ENCODE measurements at places on chromosomes 2 and 18.
A peak's percentile ranks its signal among the peaks of the same experiment; 100 is the strongest.

GRCh38 chr2:108988796-108989713 lies at the start of gene EDAR:
Gene EDAR, minus strand, starts transcription at chr2:108989220. Its CDS starts 58,206 bp downstream, at chr2:108931014.
- DNase-seq, result peak; percentile 62

- no peak for DNase-seq
Measured at GRCh38 chr2:71154798-71155197, 24.4 kb downstream of the MPHOSPH10 start.

- DNase-seq, result no peak
Measured at GRCh38 chr18:26421503-26421902, 126.8 kb downstream of the KCTD1 start.

- peak; percentile 31 for DNase-seq
Measured at GRCh38 chr18:76956648-76957047, 134.3 kb downstream of the ZNF236 start.

DNA sequence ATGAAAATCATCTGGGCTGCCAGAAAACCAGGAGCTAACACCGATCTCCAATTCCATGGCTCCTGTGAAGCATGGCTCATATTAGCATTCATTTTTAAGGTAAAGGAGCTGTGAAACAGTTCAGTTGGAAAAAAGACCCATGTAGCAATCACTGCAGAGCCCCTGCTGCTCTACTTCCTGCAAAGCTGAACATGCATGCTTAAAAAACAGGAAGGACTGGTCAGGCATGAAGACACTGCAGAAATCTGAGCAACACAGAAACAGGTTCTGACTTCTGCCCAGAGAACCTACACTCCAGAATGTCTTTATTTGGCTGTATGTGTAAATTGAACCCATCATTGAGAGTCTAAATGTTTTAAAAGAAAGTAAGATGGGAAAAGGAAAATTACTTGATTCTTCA lies 950.6 kb downstream of the DCDC2C start:
- no peak for DNase-seq

- DNase-seq, result no peak
Measured at GRCh38 chr2:234670806-234671205, 173.9 kb upstream of the ARL4C start.

DNA sequence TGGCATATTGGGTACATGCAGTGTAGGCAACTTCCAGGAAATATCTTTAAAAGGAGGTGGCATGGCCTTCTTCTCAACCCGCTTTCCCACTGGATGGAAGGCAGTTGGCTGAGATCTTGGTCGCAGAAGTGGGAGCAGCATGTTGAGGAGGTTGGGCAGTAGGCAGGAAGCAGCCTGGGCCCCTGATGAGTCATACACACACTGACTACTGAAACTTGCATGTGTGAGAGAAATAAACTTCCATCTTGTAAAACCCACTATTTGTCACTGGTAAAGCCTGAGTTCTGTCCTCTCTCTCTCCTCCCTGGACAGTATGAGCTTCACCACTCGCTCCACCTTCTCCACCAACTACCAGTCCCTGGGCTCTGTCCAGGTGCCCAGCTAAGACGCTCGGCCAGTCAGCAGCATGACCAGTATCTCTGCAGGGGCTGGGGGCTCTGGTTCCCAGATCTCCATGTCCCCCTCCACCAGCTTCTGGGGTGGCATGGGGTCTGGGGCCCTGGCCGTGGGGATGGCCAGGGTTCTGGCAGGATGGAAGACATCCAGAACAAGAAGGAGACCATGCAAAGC lies 233.8 kb upstream of the SPRED2 start:
- no peak for DNase-seq
